ENCODE measurements at places on chromosomes 1 and 21.

DNA sequence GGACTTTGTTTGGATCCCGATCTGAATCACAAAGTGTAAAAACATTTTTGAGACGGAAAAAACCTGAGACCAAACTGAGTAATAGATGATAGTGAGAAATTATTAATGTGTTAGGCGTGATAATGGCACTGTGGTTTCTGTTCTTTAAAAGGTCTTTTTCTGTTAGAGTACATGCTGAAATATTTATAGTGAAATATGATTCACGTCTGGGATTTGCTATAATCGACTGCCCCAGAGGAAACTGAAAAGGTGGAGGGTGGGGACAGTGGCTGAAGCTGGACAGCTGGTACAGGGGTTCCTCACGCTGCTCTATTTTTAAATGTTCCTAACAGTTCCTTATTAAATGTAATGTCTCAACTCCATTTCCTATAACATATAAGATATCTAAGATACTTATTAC lies 11.2 kb downstream of the URB1 start:
- no peak for DNase-seq

DNA sequence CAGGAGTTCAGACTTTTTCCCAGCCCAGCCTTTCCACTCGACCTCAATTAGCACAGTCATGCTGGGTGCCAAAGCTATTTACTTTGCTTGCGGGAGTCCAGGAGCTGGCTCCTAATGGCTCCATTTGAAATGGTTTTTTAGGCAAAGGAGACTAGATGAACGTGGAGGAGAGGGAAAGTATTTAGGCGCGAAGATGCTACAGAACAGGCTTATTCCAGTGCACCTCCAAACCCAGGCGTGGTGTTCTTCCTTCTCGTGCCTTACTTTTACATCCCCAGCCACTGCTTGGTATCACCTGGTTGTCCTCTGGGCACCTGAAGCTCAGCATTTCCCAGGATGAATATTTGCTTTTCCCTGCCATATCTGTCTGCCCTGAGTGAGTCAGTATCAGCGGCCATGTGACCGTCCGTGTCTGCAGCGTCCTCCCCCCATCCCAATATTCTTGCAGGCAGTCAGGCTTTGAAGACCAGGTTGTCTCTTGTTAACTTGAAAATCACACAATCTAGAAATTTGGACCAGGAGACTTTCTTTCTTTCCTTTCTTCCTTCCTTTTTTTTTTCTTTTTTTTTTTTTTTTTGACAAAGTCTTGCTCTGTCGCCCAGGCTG lies 198.5 kb downstream of the DYRK1A start:
- DNase-seq = no peak

DNA sequence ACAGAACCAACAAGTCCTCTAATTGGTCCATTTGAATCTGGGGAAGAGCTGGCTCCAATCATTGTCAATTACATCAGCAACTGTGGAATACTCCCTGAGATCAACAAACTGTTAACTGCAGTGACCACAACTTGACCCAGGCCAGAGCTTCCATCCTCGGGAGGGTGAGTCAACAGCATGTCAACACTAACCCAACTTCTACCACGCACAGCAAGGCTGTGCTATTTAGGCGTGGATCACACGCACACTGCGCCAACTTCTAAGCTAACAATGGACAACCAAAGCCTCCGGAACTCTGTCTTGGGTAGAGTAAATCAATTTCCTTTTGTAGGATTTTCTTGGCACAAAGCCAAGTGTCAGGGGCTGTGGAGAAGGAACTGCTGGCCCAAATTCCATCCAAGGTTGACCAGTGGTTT lies 30.4 kb downstream of the APP start:
- DNase-seq = peak; percentile 93

DNA sequence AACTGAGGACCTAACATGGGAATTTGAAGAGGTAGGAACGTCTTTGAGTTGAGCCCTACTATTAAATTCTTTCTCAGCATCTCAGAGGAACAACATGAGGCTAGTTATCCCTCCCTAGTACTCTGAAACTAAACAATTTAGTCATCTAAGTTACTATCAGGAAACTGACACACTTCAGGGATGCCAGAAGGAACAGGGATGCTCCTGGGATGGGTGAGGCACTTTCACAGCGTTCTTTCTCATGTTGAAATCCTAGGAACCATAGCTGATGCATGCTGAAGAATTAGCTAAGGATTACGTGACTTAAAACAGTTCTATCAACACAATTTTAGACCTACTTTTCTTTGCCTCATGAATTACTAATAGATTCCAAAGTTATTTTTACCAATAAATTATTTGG lies 1.8 kb upstream of the SPRR2G start:
- DNase-seq = no peak

GRCh38 chr1:180898441-180899219 lies 14.1 kb upstream of the KIAA1614 start:
- no peak for DNase-seq

DNA sequence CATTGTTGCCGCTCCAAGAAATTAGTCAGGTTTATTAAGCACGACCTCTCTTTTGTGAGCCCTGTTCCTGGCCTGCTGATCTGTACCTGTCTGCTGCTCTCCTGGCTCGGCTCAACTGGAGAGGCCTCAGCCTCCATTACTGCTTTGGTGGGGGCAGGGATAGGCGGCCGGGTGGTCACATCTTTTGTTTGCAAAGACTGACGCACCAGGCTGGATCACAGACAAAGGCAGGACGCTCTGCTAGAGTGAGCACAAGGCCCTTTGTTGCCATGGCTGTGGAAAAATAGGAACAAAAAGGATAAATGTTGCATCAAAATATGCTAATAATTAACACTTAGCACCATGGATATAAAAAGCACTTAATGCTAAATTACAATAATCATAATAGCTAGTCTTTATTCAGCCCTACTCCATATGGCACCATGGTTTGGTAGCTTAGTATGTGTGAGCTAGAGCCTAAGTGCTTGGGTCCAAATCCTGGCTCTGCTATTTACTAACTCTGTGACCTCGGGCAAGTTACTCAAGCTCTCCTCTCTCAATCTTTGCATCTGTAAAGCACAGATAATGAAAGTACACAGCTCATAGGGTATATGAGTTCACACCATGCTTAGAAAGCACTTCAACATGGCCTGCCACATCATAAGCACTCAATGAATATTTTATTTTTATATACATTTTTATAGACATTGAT lies 28.9 kb upstream of the HPDL start:
- no peak for DNase-seq

DNA sequence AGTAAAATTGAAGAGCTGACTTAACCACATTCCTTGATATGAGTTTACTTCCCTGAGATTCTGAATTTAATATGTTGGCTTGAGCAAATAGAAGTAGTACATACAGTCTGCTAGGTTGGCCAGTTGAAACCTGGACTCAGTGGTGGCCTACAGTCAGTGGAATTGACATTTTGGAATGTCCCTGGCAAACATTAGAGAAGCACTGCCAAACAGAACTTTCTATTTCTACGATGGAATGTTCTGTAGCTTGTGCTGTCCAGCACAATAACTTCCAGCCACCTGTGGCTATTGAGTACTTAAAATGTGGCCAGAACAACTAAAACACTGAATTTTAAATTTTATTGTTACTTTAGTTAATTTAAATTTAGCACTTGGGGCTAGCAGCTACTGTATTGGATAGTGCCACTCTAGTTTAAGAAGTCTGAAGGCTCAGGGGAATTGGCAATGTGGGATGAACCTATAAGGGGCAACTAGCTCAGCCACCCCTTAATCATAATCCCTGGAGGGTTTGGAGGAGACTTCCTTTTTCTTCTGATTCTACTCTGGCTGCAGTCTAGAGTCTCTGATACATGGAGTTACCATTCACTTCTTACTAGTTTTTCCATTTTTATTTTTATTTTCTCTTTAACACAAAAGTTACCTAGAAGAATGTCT lies 10.3 kb upstream of the TEDDM1 start:
- no peak for DNase-seq

DNA sequence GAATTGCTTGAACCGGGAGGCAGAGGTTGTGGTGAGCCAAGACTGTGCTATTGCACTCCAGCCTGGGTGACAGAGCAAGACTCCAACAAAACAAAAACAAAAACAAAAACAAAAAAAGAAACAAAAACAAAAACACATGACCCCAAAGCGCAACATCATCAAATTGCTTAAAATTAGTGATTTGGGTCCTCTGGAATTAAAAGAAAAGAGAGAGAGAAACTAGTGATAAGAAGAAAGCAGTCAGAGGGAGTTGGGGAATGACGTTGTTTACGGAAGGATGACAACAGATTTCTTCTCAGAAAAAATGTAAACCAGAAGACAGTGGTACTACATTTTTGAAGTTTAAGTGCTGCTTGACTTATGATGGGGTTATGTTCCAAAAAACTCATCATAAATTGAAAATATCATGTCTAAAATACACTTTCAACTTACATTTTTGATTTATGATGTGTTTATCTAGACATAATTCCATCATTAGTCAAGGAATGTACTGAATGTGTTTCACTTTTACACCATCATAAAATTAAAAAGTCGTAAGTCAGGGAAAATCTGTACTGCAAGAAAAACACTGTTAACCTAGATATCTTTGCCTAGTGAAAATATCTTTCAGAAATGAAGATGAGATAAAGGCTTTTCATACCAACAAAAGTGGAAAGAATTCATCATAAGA lies 88.0 kb downstream of the MT1HL1 start:
- no peak for DNase-seq

GRCh38 chr1:147579532-147579931 lies 38.2 kb downstream of the BCL9 start:
- no peak for DNase-seq
